Activated naive CD8-positive, alpha-beta T cell treated with anti-CD3 and anti-CD28 coated beads, Interleukin-2, amount 50 U/mL, for 16 hours (primary cell): ENCODE measurements at places on chromosomes 11 and 22.

DNA sequence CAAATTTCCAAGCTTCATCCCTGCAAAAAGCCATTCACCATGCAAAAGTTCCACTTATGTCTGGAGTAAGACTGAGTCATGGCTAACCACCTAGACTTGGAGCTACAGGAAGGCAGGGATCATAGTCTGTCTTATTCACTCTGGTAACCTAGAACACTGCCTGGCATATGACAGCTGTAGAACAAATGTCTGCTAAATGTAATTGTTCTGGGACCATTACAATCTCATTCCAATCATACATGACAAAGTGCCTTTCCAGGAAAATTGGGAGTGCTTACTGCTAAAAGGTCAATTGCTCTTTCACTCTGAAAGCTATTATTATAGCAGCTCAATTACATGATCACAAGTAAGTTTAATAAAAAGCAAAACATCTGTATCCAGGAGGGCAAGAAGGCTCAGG, 99.1 kb upstream of the CHRM4 start:
- DNase-seq, result no peak

GRCh38 chr11:61155312-61155711, 5.9 kb downstream of the VPS37C start:
- no peak for DNase-seq

DNA sequence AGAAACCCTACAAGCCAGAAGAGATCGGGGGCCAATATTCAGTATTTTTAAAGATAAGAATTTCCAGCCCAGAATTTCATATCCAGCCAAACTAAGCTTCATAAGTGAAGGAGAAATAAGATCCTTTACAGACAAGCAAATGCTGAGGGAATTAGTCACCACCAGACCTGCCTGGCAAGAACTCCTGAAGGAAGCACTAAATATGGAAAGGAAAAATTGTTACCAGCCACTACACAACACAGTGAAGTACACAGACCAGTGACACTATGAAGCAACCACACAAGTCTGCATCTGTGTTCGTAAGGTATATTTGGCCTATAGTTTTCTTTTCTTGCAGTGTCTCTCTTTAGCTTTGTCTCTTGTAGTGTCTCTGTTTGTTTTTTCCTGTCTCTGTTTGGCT, 29.0 kb downstream of the TMEM225 start:
- DNase-seq, result no peak

DNA sequence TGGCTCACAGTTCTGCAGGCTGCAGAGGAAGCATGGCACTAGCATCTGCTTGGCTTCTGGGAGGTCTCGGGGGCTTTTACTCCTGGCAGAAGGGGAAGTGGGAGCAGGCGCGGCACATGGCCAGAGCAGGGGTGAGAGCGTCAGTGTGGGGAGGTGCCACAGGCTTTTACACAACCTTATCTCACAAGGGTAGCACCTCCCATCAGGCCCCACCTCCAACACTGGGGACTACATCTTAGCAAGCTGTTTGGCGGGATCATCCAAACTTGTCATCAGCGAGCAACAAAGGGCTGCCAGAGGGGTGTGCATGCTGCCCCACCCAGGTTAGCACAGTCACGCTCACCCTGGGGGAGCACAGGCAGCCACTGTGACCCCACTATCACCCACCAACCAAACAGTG, 18.9 kb upstream of the YPEL1 start:
- no peak for DNase-seq

DNA sequence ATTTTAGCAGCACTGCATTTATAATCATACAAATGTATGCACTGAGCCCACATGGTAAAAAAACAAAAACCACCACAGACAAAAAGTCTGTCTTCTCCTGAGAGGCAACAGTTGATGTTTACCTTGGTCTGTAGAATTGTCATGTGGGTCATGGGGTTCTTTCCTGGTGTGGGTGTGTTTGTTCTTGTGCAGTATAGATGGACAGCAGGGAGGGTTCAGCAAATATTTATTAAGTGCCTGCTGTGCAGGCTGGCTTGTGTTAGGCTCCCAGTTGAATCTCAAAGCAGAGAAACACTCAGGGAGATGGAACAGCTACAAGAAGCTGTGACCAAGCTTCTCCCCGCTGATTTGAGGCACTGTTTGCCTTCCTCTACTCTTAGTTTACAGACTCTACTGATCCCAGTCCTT, 82.2 kb downstream of the PISD start:
- no peak for DNase-seq

- peak; percentile 69 for DNase-seq
Measured at GRCh38 chr22:19431649-19432132, at the start of gene HIRA. Gene HIRA (minus strand): TSS chr22:19431733. CDS start chr22:19431476, 257 bp downstream.

- DNase-seq, result no peak
Measured at GRCh38 chr11:131686836-131687235, 316.4 kb downstream of the NTM start.

GRCh38 chr22:35567351-35568141, 26.9 kb downstream of the RASD2 start:
- DNase-seq, result no peak

DNA sequence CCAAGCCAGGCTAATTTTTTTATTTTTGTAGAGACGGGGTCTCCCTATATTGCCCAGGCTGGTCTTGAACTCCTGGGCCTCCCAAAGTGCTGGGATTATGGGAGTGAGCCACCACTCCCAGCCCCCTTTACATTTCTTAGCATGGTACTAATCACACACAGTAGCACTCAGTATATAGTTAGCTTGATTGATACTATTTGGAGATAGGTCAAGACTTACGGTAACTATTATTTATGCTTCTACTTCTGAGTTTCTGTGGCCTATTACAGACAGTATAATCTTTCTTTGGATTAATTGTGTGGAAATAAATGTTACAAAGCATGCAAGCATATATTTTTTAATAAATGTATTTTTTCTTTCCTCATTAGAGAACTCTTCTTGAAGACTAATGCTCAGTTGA, 192.2 kb downstream of the UVRAG start:
- DNase-seq, result no peak

- DNase-seq, result no peak
Measured at GRCh38 chr11:70481625-70482528, 83.5 kb downstream of the CTTN start.

GRCh38 chr11:75350743-75351540, 519 bp downstream of the ARRB1 start:
- no peak for DNase-seq

DNA sequence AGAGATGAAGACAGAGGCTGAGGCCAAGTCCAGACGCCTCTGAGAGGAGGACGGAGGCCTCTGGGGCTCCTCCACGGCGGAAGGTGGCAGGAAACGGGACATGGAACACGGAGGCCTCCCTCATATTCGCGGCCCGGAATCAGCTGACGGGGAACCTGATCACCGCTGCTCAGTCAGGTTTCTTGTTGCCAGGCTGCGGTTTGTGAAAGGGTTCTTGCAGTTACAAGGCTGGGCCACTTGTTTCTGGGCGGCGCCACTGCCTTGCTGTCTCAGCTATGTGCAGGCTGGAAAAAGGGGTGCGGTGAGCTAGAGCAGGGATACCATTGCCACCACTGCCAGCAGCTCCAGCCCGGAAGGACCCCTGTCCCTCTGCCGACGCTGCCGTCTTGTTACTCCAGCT, 10.0 kb upstream of the MMP1 start:
- DNase-seq, result no peak

- DNase-seq, result no peak
Measured at GRCh38 chr11:70507466-70508230, 109.3 kb downstream of the CTTN start.

- DNase-seq, result no peak
Measured at GRCh38 chr22:45888221-45889092, 88.5 kb downstream of the WNT7B start.
